ENCODE measurements at places on chromosomes 5 and 9.
A peak's percentile ranks its signal among the peaks of the same experiment; 100 is the strongest.

- no peak overlapping the region for H3K4me3 ChIP-seq
- no peak overlapping the region for H3K27ac ChIP-seq
- no peaks in the 10 kb centered on the region for H3K36me3 ChIP-seq
- H3K27me3 ChIP-seq = no peaks in the 10 kb centered on the region
- no peaks in the 10 kb centered on the region for H3K4me1 ChIP-seq
Observed at GRCh38 chr5:146622391-146622790, 106.4 kb upstream of the GPR151 start.

DNA sequence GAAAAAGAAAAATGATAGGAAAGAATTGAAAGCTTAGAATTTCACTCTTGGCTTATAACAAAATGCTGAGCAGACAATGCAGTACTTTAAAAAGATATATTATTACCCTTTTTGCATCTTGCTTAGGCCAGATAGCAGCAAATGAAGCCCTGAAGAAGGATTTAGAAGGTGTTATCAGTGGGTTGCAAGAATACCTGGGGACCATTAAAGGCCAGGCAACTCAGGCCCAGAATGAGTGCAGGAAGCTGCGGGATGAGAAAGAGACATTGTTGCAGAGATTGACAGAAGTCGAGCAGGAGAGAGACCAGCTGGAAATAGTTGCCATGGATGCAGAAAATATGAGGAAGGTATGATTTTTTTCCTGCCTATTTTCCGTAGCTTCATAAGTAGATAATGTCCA, 50.8 kb downstream of the CNTRL start:
- H3K4me1 ChIP-seq = peaks cover 50% of the 10 kb centered on the region
- no peak overlapping the region for H3K27ac ChIP-seq
- no peak for DNase-seq
- no peaks in the 10 kb centered on the region for H3K27me3 ChIP-seq
- H3K4me3 ChIP-seq = no peak overlapping the region

GRCh38 chr5:122788996-122789395, 14.1 kb downstream of the SNX2 start:
- no peak for DNase-seq
- H3K27ac ChIP-seq = no peak overlapping the region
- peaks cover 55% of the 10 kb centered on the region for H3K36me3 ChIP-seq
- H3K27me3 ChIP-seq = no peaks in the 10 kb centered on the region
- H3K4me1 ChIP-seq = peaks cover 16% of the 10 kb centered on the region
- H3K4me3 ChIP-seq = no peak overlapping the region

GRCh38 chr5:107713228-107713627, 42.5 kb upstream of the EFNA5 start:
- no peak overlapping the region for H3K27ac ChIP-seq
- no peaks in the 10 kb centered on the region for H3K4me1 ChIP-seq
- no peaks in the 10 kb centered on the region for H3K36me3 ChIP-seq
- H3K27me3 ChIP-seq = peaks cover 8% of the 10 kb centered on the region
- no peak for DNase-seq
- H3K4me3 ChIP-seq = no peak overlapping the region

GRCh38 chr9:116928289-116928688, 241.2 kb downstream of the TRIM32 start:
- no peaks in the 10 kb centered on the region for H3K36me3 ChIP-seq
- no peaks in the 10 kb centered on the region for H3K27me3 ChIP-seq
- no peak for DNase-seq
- H3K27ac ChIP-seq = no peak overlapping the region
- H3K4me3 ChIP-seq = no peak overlapping the region
- no peaks in the 10 kb centered on the region for H3K4me1 ChIP-seq

GRCh38 chr9:14155237-14155636, 158.7 kb downstream of the NFIB start:
- H3K4me1 ChIP-seq = peaks cover 3% of the 10 kb centered on the region
- H3K4me3 ChIP-seq = no peak overlapping the region
- H3K27me3 ChIP-seq = peaks cover 18% of the 10 kb centered on the region
- no peaks in the 10 kb centered on the region for H3K36me3 ChIP-seq

DNA sequence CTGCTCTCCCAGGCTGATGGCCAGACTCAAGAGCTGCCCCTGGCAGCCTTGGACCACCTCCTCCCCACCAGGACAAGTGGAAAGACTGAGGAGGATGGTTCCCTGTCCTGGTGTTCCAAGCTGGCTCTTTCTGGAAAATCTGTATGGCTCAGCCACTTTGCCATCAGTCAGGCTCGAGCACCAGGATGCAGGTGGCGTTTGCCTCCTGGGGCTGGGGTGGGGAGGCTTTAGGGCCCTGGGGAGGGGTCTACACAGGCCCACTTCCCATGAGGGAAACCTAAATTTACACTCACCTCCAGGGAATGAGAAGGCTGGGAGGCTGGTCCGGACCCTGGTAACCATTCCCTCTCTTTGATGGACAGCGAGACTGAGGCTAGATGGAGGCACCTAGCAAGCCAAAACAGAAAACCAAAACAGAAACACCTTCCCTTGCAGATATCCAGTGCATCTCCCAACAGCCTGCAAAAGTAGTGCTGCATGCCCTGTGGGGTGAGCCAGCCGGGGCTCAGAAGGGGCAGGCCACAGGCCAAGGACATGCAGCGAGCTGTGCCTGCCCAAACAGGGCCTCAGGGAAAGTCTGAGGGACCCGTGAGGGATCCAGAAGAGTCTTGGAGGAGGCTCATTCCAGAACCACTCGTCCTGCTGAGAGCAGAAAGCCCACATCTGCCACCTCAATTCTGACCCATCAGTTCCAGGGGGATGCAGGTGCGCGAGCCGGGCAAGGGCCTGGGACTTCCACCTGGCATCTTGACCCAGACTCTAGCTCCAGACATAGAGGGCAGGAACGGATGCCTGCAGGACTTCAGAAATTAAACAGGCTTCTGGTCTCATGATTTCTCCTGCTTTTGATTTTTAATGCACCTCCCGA, 5.4 kb upstream of the CSF2 start:
- H3K36me3 ChIP-seq = no peaks in the 10 kb centered on the region
- H3K27ac ChIP-seq = no peak overlapping the region
- DNase-seq = no peak
- H3K4me1 ChIP-seq = peaks cover 48% of the 10 kb centered on the region

- no peak overlapping the region for H3K27ac ChIP-seq
- no peaks in the 10 kb centered on the region for H3K36me3 ChIP-seq
- no peaks in the 10 kb centered on the region for H3K27me3 ChIP-seq
- H3K4me3 ChIP-seq = no peak overlapping the region
- DNase-seq = no peak
- H3K4me1 ChIP-seq = no peaks in the 10 kb centered on the region
Observed at GRCh38 chr5:133128066-133128465, 76.3 kb downstream of the HSPA4 start.

GRCh38 chr5:2515180-2515764, 236.2 kb downstream of the IRX2 start:
- no peaks in the 10 kb centered on the region for H3K4me1 ChIP-seq
- H3K36me3 ChIP-seq = no peaks in the 10 kb centered on the region
- no peak for DNase-seq
- no peaks in the 10 kb centered on the region for H3K27me3 ChIP-seq
- H3K27ac ChIP-seq = no peak overlapping the region

- no peaks in the 10 kb centered on the region for H3K27me3 ChIP-seq
- no peak for DNase-seq
- no peaks in the 10 kb centered on the region for H3K4me1 ChIP-seq
- H3K27ac ChIP-seq = no peak overlapping the region
- peaks cover 1% of the 10 kb centered on the region for H3K36me3 ChIP-seq
- no peak overlapping the region for H3K4me3 ChIP-seq
Observed at GRCh38 chr5:1054799-1055775, 46.5 kb downstream of the NKD2 start.

- DNase-seq = no peak
- peaks cover 7% of the 10 kb centered on the region for H3K36me3 ChIP-seq
- no peak overlapping the region for H3K4me3 ChIP-seq
- H3K4me1 ChIP-seq = no peaks in the 10 kb centered on the region
- H3K27ac ChIP-seq = no peak overlapping the region
Observed at GRCh38 chr9:19431361-19432171, 22.8 kb downstream of the ACER2 start.

DNA sequence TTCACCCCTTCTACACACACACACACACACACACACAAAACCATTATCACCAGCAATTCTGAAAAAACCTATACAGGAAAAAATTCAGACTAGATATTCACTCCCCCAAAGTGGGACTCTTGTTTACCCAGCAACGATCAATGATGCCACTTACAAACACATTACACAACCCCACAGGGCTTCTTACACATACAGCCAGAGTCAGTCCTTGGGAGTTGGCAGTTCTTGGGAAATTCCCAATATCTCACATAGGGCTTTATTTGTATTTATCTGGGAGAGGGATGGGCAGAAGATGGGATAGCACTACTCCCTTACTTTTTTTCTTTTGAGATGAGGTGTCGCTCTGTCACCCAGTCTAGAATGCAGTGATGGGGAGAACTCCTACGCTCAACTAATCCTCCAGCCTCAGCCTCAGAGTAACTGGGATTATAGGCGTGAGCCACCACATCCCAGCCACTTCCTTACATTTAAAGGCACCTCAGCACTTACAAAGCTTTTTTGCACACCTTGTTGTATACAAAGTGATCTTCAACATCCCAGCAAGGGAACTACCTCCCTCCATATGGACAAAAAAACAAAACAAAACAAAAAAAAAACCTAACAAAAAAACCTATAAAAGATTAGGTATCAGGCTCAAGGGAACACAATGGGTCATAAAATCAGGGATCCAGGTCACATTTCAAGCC, 168.4 kb downstream of the TSSK1B start:
- H3K4me1 ChIP-seq = peaks cover 4% of the 10 kb centered on the region
- H3K36me3 ChIP-seq = no peaks in the 10 kb centered on the region
- H3K27ac ChIP-seq = no peak overlapping the region
- no peak overlapping the region for H3K4me3 ChIP-seq
- DNase-seq = no peak

DNA sequence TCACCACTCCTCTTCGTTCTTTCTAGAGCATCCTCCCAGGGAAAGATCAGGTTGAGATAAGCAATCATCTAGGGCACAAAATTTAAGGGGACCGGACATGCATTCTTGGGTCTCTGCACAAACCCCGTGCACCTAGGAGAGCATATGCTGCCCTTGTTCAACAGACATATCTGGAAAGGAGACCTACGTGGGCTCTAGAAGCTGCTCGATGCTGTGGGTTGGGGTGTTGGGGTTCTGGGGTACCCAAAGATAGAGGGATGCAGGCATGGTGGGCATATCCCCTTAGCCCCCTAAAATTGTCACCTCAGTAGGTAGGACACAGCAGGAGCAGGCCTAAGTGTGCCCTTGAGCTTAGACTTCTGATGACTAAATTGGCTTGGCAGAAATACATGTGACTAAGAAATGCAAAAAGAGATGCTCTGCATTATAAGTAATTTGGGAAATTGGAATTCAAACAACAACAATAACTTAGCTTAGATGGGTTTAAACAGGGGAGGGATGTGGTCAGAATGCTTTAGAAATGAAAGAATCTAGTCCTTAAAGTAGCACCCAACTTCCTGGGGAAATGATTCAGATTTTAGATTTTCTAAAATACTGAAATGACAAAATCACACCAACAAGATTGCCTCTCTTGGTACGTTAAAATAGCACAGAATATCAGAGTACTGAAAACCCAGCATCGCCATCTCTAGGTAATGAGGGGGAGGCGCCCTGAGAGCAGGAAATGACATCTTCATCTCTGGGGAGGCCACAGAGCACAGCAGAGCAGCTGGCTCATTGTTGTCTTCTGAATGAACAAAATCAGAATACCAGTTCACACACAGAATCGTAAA, 172.3 kb downstream of the GNA14 start:
- H3K27me3 ChIP-seq = no peaks in the 10 kb centered on the region
- DNase-seq = peak; percentile 33
- peak overlapping the region; percentile 26 for H3K4me3 ChIP-seq
- H3K27ac ChIP-seq = peak overlapping the region; percentile 93
- H3K36me3 ChIP-seq = peaks cover 9% of the 10 kb centered on the region
- peaks cover 20% of the 10 kb centered on the region for H3K4me1 ChIP-seq

GRCh38 chr9:19290103-19290502, 59.6 kb downstream of the DENND4C start:
- peaks cover 13% of the 10 kb centered on the region for H3K4me1 ChIP-seq
- H3K36me3 ChIP-seq = peaks cover 6% of the 10 kb centered on the region
- H3K4me3 ChIP-seq = no peak overlapping the region
- no peak overlapping the region for H3K27ac ChIP-seq

DNA sequence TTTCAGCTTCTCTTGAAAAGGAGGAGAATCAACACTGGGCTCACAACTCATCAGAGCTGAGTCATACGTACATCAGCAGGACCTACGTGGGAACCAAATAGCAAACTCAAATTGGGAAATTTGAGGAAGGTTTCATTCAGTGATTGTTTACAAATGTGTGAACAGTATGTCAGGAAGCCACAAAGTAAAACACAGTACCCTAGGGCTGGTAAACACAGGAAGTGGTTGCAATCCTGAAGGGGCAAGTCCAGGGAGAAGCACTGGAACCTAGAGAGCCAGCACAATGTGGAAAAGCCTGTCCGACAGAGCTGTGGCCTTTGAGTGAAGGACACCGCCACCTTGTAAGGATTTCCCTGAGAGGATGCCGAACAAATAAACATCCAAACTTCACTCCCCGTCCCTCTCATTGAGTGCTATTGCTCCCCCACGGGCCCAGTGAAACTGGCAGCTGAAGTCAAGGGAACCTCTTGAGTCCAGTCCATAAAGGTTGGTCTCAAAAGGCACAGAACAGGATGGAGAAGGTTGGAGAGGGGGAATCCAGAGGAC, 26.7 kb upstream of the RICTOR start:
- peaks cover 24% of the 10 kb centered on the region for H3K4me1 ChIP-seq
- peak overlapping the region; percentile 59 for H3K27ac ChIP-seq
- DNase-seq = no peak
- H3K27me3 ChIP-seq = no peaks in the 10 kb centered on the region

DNA sequence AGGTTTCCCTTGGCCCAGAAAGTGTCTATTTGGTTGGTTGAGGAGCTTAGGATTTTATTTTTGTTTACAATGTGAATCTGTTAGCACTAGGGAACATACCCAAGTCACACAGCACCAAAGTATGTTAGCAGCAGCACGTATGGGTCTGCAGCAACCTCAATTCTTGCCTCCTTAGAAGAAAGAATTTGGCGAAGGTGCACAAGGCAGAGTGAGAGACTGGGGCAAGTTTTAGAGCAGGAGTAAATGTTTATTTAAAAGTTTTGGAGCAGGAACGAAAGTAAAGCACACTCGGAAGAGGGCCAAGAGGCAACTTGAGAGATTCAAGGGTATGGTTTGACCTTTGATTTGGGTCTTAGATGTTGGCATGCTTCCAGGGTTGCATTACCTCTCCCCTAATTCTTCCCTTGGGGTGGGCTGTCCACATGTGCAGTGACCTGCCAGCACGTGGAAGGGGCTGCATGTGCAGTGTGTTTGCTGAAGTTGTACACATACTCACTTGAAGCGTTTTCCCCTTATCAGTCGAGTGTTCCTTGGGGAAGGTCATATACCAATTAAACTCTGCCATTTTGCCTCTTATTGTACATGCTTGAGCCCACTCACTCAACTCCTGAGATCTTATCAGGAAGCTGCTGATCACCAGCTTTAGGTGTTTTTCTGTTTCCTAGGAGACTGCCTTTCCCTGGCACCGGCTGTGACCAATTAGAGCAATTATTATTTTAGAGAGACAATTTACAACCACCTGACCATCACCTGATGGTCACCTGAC, 64.9 kb upstream of the SHC3 start:
- H3K4me1 ChIP-seq = no peaks in the 10 kb centered on the region
- H3K36me3 ChIP-seq = peaks cover 2% of the 10 kb centered on the region
- no peak for DNase-seq
